Activated T-cell treated with anti-CD3 and anti-CD28 coated beads, Interleukin-2, amount 50 U/mL, for 1 hour (primary cell): ENCODE measurements at places on chromosomes 16 and 17.

GRCh38 chr17:17693253-17694168 is 12.3 kb downstream of the RAI1 start:
- DNase-seq, result no peak

DNA sequence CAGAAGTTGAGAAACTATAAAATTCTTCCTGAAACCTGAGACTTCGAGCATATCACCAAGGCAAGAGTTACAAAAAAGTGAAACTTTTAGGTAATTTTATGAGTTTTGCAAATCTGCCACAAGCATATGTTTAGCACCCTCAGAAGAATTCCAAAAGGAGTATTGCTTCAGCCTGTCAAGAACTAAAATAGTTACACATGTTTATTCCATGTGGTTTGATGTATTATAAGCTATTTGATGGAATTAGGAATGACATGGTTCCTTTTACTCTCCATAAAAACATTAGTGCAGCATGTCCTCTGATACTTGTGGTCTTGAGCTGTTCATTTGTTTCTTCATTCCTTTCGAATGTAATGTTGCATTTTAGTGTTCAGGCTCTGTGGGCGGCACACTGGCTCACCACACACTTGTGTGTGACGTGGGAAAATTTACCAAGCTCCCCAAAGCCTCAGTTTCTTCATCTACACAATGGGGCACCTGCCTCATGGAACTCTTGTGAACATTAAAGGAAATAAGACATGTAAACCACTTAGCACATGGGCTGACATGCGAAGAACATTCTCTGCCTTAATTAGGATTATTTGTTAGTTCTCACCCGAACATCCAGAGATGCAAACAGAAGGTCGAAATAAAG is 204.2 kb upstream of the FOXF1 start:
- DNase-seq, result no peak

- peak; percentile 63 for DNase-seq
Measured at GRCh38 chr17:75601057-75601987, 13.7 kb downstream of the MYO15B start.

- DNase-seq, result no peak
Measured at GRCh38 chr16:27774779-27775178, 224.8 kb downstream of the KATNIP start.

DNA sequence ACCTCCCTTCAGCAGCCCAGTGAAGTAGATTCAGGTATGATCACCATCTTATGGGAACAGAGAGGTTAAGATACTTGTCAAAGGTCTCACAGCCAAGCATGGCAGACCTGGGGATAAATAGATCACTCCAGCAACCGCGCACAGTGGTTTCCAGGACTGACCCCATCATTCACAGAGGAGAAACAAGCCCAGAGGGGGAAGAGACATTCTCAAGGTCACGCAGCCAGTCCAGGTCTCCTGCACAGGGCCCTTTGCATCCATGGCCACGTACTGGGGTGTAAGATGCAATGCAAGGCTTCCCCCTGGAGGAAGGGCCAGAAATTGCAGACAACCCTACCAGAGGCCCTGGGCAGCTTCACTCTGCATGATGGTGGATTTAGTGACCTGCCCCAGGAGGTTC is 19.9 kb downstream of the TLE7 start:
- DNase-seq, result no peak

GRCh38 chr16:50671644-50672260 is 9.4 kb downstream of the SNX20 start:
- peak; percentile 44 for DNase-seq

DNA sequence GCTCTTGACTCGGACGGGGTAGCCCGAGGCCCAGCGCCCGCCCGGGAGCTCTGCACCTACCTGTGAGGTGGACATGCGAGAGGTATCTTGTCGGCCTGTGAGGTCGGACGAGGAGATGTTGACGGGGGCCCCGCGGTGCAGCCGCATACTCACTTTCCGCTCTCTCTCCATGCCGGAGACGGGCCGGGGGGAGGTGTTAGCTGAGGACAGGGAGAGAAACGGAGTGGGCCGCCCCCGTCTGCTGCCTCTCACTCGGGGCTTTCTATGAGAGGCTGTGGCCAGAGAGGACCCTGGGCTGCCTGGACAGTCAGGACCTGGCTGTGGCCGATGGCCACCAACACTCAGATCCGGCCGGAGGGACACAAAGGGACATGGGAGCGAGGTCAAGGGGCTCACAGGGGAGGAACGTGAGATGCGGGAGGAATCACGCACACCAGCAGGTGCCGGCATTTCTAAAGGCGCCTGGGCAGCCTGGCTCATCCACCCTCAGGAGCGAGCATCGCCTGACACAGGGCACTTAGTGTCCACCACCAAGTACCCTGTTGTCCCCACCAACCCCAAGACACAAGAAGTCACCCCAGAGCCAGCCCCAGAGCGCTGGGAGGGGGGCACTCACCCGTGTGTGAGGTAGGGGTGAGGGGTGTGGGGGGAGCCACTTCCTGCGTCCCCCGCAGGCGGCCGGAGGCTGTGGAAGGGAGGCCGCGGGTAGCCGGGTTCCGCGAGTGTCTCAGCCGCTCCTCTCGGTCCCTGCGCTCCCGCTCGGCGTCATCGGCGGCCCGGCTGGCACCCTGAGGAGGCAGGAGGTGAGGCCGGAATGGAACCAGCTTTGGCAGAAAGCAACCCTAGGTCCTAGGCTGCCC is 20.2 kb downstream of the SLC16A3 start:
- no peak for DNase-seq

GRCh38 chr17:71339206-71339605 is 781.6 kb upstream of the SOX9 start:
- no peak for DNase-seq

- DNase-seq, result no peak
Measured at GRCh38 chr17:14107889-14108288, 38.6 kb downstream of the COX10 start.

DNA sequence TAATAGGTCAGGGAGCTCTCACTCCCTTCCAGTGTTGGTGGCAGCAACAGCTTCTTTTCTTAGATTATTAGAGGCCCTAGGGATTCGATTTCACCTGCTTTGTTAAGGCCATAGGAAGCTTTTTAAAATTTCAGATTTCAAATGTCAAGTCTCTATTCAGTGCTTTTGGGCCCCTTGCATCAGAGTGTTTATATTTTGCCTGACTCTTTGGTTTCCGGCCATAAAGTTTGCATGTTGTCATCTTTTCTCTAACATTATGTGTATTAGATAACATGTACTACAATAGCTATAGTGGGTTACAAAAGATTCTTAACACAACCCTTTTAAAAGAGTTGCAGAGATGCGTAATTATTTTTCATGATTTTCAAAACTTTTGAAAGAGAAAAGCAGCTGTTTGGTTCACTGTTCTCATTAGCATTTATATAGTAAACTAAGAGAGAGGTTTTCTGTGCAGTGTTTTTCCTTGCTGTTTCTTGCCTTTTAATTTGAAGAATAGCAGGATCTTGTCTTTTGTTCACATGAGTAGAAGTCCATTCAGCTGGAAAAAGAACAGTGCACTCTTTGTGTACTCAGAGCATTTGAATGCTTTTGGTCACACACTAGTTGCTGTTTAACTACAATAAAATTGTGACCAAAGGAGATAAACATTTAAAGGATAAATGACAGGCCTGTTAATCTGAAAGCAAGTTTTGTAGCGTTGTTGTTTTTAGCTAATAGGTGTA is 52.5 kb downstream of the FTO start:
- no peak for DNase-seq

- DNase-seq, result no peak
Measured at GRCh38 chr17:13346081-13346533, 255.6 kb downstream of the HS3ST3A1 start.

DNA sequence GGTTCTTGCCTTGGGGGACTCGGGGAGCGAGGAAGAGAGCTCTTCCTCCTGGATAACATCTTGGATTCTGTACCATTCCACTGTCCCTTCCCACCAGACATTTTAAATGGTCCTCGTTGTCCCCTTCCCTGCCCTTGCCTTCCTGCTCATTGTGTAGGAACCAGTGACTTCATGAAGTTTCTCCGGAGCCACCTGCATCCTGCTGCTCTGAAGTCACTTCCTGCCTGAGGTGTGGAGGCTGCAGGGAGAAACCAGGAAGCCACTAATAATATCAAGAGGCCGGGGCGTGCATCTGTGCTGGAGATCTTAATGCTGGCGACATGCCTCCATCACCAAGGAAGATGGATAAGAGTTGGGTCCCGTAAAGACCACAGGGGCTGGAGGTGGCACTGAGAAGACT is 6.2 kb upstream of the SLC16A13 start:
- DNase-seq, result no peak

DNA sequence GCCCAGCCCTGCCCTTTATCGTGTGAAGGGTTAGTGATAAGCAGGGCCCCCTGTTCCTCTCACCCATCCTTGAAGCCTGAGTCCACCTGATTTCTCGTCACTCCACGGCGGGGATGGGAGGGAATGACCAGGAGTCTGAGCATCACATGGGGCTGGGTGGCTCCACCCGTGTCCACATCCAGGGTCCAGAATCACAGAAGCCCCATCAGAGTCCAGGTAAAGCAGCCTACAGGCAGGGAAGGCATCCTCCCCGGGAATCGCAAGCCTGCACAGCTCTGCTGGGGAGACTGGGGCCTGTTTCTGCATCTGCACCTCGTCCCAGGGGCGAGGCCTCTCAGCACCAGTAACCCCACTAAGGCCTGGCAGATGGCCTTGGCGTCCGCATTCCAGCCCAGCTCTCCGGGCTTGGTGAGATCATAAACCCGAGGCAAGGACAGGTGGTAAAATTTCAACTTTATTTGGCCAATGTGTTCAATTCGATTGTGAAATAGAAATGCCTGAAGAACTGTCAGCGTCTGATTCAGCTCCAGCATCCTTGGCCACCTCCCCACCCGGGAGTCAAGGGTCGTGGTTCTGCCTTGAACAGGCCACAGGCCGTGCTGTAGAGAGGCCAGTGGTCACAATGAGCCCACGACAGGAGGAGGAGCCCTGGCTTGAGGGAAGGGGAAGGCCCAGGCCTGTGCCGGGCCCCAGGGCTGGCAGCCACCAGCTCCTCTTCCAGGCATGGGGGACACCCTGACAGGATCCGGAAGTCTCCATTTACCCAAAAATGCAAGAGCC is 8.1 kb upstream of the PPP1R27 start:
- DNase-seq, result no peak

GRCh38 chr17:68903286-68903685 is 51.9 kb downstream of the ABCA8 start:
- DNase-seq, result no peak

DNA sequence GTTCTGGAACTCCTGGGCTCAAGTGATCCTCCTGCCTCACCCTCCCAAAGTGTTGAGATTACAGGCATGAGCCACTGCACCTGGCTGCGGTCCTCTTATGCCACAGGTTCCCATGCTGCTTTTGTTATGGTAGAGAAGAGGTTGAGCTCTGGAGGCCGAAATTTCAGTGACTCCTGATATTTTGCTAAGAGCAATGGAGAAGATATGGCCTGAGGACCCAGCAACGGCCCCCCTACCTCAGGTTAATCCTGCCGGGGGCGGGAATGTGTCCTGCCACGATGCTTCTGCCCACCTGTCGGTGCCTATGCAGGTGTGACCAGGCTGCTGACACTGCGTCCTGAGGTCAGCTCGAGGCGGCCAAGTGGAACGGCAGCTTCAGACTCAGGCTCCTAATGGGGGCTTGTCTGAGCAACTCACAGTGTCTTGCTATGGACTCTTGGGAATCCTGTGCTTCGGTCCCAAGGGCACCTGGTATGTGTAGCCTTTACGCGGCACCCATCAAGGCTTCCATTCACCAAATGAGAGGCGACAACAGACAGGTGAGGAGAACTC is 7.6 kb upstream of the SEC14L1 start:
- DNase-seq, result no peak

GRCh38 chr16:88754109-88754911 is 30.7 kb downstream of the PIEZO1 start:
- DNase-seq, result no peak

GRCh38 chr16:68902003-68902968 is 59.0 kb downstream of the TANGO6 start:
- no peak for DNase-seq

DNA sequence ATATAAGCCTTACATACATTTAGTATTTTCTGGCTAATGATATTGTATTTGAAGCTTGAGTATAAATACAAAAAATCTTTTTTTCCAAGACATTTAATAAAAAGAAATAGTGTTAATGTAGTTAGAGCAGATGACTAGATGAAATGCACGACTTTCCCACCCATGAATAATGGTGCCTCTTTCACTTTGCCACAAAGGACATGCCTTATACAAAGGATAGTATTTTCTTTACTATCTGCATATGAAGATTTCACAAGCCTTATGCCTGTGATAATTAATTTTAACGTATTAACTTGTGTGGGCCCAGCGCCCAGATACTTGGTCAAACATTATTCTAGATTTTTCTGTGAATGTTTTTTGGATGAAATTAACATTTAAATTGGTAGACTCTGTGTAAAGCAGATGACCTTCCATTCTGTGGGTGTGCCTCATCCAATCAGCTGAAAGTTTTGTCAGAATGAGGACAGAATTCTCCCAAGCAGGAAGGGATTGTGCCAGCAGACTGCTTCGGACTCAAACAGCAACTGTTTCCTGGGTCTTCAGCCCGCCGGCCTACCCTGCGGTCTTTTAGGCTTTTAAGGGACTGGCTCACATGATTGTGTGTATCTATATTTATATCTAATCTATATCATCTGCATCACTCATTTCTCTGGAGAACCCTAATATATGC is 115.4 kb downstream of the USP22 start:
- no peak for DNase-seq

- DNase-seq, result no peak
Measured at GRCh38 chr16:49012961-49013726, 268.5 kb downstream of the CBLN1 start.

DNA sequence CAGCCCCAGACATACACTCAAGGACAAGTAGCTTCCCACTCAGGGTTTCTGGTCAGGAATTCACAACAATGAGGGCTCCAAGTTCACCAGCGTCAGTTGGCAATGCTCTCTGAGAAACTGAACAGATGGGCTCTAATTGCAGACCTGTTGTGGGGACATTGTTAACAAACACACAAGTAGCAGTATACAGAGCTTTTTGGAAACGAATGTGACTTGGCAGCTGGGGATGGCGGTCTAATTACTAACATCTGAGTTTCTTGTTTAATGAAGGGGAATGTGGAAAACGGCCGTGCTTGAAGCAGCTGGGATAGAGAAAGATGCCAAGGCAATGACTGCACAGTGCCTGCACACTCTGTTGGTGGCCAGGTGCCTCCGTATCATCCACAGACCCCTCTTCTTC is 316.1 kb upstream of the IRX3 start:
- no peak for DNase-seq

DNA sequence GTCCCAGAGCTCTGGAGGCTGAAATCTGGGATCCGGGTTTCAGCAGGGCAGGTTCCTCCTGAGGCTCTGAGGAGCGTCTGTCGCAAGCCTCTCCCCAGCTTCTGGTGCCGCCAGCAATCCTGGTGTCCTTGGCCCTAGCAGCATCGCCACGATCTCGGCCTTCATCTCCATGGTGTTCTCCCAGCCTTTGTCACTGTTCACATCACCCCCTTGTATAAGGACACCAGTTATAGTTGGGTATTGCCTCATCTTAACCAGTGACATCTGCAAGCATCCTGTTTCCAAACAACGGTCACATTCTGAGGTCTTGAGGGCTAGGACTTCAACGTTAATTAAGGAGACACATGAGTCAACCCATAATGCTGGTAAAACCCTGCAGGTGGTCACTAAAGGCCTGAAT is 2.8 kb upstream of the PPP1R27 start:
- DNase-seq, result no peak
